CD4-positive, alpha-beta T cell treated with Interleukin-15 for 4 hours (primary cell): ENCODE measurements at places on chromosomes 1 and 21.

DNA sequence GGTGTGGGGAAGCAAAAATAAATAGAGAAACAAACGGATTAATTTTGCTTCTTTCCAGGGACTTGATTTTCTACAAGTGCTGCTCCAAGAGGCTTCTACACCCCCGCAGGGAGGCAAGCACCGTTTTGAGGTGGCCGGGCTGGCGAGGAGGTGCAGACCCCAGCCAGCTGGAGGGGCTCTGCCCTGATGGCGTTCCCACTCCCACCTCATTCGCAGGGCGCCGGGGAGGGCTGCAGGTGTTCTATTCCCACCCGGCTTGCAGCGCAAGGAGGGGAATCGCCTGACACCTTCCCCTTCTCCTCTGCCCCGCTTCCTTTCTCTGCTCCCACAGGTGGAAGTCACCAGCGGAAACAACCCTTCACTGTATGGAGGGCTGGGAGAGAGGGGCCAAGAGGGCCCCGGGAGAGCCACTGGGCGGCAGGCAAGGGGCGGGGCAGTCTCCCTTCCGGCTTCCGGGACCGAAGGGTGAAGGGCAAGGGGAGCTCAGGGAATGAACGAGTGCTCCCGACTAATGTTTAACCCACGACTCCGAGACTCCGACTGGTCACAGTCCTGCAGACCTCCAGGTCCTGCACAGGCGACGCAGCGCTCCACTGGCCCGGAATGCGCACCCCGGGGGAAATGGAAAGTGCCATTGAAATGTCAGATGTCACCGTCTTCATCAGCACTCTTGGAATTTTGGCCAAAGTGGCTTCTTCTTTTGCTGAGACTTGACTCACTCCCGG lies 29.1 kb downstream of the TEX35 start:
- DNase-seq = peak; percentile 27

DNA sequence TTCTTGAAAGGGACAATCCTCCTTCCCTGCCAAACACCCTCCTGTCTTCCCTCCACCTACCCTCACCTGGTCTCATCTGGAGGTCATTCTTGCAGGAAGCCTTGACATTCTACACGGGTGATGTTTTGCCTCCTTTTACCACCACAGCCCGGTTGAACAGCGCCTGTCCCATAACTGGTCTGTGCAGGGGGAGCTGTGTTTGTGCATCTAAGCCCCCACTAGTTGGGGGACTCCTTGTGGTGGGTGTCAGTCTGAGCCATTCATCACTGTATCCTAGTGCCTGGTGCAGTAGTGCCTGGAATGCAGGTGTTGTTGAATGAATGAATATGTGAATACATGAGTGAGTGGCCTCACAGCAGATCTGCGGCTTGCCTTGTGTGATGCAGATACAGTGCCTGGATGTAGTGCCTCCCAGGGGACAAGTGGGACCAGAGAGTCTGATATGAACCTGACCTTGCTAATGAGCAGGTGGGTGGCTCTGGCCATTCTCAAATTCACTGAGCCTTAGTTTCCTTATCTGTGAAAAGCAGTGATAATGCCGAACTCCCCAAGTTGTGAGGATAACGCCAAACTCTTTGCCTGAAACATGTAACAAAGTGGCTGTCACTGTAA lies 79.8 kb downstream of the OMA1 start:
- no peak for DNase-seq

DNA sequence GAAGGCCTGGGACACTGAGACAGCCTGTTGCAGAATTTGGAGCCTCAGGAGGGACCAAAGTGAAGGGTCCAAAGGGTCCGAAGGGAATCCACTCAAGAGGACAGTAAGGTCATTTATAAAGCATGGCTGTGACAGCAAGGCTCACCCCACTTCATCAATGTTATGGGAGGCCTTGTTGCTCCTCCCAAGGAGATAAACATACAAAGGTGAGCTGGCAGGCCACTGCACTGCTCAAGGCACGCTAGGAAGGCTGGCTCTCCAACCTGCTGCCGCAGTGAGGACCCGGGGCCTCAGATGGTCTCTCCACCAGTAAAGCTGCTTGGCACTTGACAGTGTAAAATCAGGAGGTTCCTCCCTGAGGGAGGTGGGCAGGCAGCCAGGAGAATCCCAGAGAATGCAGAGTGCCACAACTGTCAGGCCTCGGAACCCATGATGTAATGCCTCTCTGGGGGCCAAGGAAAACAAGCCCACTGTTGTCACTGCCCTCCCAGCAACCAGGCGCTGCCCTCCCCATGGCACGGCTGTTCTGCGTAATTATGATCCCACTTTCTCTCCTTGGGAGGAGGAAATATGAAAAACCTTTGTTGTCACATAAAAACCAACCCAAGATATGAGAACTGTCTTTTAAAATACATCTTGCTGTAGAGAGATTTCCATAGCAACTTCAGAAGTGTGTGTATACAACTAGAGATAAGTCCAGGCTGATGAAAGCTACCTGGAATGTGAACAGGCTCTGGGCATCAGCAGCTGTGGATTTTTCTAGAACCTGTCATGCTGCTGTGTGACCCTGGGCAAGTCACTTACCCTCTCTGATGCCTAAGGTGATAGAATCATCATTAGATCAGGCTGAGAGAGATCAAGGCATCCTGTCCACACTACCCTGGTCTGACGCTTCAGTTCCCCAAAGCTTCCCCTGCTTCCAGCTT lies 102.5 kb downstream of the KCNN3 start:
- no peak for DNase-seq

GRCh38 chr1:209862391-209863356 lies 34.9 kb downstream of the UTP25 start:
- no peak for DNase-seq

- DNase-seq = peak; percentile 44
These were observed 36.1 kb downstream of the CD247 start for GRCh38 chr1:167482184-167482583.

- DNase-seq = peak; percentile 47
These were observed 4.1 kb downstream of the TAGLN2 start for GRCh38 chr1:159921251-159921650.

DNA sequence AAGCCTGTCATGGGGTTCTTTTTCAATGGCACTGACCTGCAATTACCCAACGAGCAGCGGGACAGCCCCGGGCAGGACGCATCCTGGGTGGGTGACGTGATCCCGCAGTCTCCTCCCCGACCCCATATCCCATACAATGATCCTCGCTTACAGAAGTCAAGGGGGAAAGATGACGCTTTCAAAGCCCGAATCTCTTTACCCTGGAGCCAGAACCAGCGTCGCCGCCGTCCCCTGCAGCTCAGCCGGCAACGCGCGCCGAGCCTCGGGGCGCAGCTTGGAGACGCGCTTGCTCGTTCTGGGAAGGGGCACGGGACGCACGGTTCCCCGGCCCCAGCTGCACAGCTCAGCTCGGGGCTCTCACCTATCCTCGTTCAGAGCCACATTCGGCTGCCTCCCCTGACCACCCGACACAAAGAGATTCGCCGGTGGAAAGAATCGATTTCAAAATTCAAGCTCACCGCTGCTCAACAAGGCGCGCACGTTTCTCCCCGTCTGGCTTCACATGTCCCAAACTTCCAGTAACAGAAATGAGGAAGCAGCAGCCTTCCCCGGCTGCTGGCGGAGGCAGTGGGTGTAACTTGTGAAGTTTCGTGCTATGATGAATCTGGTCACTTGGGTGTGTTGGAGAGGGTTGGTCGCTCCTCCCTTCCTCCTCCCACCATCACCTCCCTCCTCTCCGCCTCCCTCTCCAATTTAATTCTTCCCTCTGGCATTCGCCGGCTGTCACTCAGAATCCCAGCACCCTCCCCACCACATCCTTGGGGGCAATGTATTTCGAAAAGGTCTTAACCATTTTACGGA lies at the start of gene TIAM1:
Gene TIAM1, minus strand, starts transcription at position 582 of the 801 bp plus-strand sequence. CDS start 77,289 bp downstream, outside the sequence.
- DNase-seq = no peak

- DNase-seq = no peak
These were observed 139.6 kb downstream of the FOXD2 start for GRCh38 chr1:47577303-47578025.

DNA sequence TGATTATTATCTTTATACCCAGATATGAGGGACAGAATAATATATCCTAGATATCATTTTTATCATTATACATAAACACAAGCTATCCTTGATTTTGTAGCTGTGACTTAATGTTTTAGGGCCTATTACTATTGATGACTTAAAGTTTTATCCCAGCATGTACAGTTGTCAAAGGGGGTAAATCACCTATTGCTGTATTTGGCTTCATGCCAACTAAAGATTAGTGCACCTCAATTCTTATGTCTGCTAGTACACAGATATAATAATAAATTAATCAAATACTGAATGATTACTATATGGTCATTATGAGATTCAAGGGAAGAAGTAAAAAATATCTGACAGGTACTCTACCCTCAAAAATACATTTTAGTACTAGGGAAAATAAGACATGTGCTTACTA lies 84.0 kb downstream of the SYT14 start:
- no peak for DNase-seq

GRCh38 chr1:96962216-96962615 lies 240.6 kb downstream of the PTBP2 start:
- DNase-seq = no peak

- no peak for DNase-seq
These were observed 155.4 kb downstream of the PGBD5 start for GRCh38 chr1:230270559-230271281.

DNA sequence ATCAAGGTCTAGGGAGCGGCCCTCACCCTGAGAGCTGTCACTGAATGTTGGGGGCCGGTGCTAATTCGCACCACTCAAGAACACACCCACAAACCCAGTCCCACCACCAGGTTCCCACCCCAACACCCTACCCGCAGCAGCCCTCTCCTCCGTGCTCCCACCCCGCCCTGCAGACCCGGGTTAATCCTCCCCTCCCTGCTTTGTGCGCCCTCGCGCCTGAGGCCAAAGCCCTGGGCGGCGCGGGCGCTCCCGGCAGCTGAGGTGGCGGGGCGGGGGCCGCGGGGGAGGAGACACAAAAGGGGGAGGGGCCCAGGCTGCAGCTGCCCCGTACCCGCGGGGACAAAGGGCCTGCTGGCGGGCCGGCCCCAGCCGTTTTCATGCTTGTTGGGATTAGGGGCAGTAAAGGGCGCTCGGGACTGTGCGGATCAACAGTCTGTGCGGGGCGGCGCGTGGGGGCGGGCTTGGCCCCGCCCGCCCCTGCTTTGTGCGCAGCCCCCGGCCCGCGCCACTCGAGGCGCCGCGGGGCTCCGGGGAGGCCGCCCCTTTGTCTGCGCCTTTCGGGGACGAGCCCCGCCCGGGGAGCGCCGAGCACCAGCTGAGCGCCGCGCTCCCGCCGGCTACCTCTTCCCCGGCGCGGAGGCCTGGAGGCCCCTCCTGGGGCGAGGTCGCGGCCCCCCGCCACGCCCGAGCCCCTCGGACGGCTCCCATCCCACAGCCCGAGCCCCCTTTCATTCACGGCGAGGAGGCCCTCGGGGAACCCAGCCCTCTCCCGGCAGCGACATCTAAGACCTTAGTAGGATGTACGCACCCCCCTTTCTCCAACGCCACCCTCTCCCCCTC lies 10.9 kb downstream of the C1orf216 start:
- DNase-seq = peak; percentile 13

GRCh38 chr1:219539645-219540254 lies 73.2 kb downstream of the ZC3H11B start:
- no peak for DNase-seq

DNA sequence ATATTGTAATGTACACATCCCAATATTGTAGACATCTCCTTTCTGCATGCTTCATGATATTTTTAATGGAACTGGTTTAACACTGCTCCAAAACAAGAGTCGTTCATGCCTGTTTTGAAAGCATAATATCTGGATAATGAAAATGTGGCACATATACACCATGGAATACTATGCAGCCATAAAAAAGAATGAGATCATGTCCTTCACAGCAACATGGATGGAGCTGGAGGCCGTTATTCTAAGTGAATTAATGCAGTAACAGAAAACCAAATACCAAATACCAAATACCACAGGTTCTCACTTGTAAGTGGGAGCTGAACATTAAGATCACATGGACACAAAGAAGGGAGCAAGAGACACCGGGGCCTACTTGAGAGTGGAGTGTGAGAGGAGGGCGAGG lies 92.2 kb upstream of the C1orf105 start:
- DNase-seq = no peak

DNA sequence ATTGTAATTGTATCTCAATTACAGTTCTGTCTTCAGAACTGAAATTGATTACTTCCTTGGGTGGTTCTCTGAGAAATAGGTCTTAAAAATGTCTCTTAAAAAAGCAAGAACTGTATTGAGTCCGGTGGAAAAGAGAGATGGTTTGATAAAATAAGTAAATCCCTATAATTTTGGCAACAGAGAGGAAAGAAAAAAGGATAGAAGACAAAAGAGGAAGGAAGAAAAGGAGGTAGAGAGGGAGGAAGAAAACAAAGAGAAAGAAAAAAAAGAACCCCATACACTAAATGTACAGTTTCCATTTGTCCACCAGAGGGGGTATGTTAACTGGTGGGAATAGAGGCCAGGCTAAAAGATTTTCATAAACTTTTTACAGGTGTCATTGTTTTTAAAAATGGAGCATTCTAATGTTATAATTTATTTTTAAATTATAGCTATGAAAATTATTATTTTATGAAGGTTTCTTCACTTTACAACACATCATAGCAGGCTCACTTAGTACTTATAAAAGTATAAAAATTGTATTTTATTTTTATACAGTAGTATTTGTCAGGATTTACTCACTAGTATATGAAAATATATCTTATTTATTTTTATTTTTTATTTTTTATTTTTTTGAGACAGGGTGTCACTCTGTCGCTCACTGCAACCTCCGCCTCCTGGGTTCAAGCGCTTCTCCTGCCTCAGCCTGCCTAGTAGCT lies 2.1 kb upstream of the UBE2T start:
- DNase-seq = peak; percentile 60

DNA sequence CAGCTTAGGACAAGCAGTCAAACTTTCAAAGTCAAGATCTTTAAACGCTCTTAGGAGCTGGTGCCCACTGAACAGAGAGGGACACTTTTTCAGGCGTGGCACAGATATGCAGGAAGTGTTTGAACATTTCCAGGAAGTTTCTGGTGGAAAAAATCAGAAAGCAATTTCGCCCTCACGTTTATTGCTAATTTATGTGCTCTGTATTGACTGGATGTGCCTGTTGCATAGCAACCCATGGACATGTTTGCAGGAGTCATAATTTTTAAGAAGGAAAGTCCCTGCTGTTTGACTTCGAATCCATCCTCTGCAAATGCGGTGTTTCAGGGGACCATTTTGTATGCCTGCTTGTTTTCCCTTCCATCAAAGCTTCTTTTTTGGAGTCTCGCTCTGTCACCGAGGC lies 239.9 kb upstream of the IRF2BP2 start:
- no peak for DNase-seq

- peak; percentile 41 for DNase-seq
These were observed 3.8 kb upstream of the RGSL1 start for GRCh38 chr1:182446033-182446669.

DNA sequence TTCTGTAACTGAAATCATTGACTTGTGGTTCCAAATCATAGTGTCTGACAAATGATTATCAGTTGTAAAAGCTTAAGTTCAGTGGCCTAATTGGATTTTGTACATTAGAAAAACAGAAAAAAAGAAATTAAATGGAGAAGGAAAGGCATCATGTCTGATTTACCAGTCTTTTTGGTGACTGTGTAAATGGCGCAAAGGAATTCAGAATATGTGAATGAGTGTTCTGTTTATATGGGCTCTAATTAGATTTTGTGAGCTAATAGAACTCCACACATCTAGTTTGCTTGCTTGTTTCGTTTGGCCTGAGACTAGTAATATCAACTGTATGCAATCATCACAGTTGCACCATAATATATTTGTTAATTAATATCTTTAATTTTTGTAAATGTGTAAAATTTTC lies 151.7 kb downstream of the PLA2G4A start:
- DNase-seq = no peak
